ENCODE measurements at places on chromosomes 4 and X.

DNA sequence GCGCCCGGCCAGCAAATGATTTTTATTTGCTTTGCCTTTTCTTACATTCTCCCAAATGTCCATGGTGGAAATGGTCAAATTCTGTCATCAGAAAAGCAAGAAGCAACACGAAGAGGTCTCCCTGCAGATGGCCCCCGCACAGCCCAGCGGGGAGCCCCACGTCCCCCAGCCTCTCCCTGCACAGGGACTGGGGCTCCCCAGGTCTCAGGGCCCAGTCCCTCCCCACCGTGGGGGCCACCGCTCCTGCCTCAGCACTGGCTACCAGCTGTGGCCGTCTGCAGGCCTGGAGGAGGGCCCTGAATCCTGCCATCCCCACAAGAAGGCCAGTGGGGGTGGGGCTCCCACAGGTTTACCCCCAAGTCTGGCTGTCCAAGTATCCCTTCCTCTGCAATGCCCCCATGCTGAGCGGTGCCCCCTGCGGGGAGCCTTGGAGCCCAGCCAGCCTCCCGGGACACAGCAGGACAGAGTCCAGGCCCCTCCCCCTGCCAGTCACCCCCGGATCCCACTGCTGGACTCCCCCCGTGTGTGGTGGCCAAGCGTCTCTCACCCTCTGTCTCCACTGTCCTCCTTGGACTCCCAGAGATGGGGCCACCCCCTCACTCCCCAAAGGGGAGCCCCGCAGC lies 38.2 kb upstream of the ADRA2C start:
- no peak for DNase-seq

GRCh38 chr4:142044271-142044670 lies 407.9 kb downstream of the IL15 start:
- DNase-seq: no peak

DNA sequence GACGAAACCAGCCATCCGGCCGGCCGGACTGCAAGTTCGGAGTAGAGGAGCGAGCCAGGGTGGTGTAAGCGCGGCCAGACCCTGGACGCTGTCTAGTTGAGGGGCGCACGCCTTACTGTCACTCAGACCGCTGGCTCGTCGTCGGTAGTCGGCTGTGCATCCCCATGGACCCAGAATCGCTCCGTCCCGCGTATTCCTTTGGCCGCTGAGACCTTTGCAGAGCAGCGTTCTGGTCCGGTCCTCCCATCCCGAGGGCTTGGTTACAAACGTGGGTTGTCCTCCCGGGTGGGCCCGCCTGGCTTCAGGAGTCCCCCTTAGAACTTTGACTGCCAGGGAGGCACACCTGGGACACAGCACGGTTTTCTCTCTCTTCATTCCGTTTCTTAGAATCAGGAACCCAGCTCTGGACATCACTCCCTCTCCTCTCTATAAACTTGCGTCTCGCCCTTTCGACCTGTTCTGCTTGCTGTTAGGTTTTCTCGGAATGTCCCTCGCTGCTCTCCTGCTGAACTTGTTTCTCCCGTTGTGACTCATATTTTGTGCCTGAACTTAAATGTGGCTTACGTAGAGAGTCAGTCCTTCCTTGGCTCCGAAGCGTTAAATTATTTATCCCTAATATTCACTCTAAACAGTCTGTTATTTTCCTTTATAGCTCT lies 672 bp downstream of the PGM2 start:
- DNase-seq: no peak

DNA sequence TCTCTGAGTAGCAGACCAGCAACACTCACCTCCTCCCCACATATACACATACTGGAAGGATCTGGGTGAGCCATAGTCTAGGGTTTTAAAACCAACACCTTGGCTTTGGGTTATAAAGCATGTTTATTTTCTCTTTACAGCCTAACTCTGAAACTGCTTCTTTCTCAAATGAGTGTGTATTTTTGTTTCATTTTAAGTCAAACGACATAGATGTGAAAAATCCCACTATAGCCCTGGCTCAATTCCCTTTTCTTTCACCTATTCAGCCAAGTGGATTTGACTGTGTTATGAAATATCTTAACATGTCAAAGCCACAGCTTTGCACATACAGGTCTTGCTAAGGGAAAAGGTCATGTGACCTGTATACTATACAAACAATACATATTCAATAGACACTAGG lies 13.8 kb downstream of the NEXMIF start:
- DNase-seq: no peak

- DNase-seq: no peak
Measured at GRCh38 chr4:33296876-33297455, 2576.8 kb downstream of the PCDH7 start.

DNA sequence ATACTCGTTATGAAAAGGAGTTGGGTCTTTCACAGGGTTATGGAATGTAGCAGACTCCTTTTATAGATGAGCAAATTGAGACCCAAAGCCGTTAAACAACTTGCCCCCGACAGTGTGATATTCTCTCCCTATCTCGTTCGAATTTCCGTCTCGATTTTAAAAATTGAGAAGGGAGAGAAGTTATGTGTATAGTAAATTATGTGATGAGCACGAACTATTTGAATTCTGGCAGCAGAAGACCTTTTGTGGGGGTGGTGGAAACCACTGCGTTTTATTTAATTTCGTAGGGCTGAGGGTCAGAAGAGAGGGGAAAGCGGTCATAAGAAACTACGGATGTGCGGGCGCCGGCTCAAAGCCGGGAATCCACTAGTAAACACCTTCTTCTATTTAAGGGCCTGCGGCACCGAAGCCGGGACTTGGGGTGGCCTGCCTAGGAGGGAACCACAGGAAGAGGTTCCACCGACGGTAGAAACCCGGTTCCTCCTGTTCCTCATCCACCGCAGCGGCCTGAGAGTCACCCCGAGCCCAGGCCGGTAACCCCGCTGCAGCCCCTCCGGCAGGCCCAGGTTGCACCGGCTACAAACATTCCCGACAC lies 1.5 kb upstream of the DDX3X start:
- DNase-seq: no peak

DNA sequence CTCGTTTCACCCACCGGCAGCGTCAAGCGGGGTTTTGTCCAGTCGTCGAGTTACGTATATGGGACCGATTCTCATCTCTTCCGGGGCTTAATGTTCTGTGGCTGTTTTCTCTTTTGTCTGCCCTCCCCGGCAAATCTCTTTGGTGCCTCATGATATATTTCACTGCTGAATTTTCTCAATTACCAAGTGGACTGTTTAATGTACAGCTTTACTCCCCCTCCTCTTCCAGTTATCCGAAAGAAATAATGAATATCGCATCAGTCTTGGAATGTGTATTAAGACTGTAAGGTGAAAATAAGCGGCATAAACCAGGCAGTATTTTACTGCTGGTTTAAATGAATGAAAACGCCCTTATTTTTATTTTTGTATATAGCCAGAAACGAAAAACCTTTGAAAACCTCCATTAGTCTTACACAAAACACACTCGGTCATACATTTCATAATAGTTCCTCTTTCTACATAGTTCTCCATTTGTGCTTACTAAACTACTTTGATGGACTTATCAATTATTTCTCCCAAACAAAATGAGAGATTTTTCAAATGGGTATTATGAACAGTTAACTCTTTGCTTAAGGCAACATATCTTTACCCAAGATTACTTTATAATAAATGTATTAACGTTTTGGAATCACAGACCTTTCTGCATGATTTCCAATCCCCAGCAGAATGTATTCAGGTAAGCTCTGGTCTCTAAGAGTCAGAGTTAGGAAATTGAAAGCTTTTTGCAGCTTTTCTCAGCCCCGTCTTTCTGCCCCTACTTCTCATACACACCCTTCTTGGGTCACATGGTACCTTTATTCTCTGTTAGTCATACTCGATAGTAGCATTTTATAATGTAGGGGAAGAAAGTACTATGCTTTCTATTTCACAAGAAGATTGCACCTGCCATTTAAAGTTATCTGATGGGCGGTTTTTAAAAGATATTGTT lies 979 bp downstream of the RP2 start:
- no peak for DNase-seq

GRCh38 chr4:132614682-132615081 lies 534.4 kb upstream of the PCDH10 start:
- no peak for DNase-seq

GRCh38 chr4:76697129-76697803 lies 200.7 kb downstream of the SOWAHB start:
- no peak for DNase-seq

DNA sequence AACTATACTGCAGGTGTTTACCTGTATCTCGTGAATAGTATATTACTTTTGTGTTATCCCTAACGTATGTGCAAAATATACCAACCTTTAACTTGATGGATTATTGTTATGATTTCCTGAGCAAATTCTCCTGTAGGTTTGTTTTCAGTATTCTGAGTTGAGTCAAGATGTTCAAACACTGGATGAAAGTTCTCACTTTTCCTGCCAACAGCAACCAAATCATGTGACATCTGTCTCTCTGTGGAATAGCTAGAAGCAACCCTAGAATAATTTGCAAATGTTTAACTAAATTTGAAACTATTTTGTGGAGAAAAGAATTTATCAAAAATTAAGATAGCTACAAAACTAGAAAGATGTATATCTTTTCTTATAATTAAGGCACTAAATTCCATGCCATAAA lies 35.6 kb downstream of the BCLAF3 start:
- DNase-seq: no peak

- no peak for DNase-seq
Measured at GRCh38 chr4:147814376-147814775, 82.5 kb downstream of the ARHGAP10 start.

DNA sequence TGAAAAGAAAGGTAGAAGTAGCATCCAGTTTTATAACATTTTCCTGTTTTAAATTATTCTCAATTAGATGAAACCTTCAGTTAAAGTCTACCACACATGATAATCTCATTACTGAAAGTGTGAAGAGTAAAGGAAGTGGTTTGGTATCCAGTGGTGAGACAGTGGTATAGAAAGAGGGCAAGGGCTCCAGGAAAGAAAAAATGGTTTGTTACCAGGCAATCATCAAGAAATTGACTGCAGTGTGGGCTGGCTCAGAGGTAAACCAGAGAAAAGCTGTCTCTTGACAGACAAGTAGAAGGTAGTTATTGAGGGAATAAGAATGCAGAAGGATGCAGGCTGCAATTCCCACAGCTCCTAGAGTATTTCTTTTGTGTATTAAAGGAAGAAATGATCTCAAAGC lies 406.2 kb downstream of the TLL1 start:
- no peak for DNase-seq

- DNase-seq: no peak
Measured at GRCh38 chr4:176102414-176103063, 36.9 kb downstream of the WDR17 start.

GRCh38 chrX:121356850-121357171 lies 309.4 kb downstream of the GLUD2 start:
- no peak for DNase-seq

DNA sequence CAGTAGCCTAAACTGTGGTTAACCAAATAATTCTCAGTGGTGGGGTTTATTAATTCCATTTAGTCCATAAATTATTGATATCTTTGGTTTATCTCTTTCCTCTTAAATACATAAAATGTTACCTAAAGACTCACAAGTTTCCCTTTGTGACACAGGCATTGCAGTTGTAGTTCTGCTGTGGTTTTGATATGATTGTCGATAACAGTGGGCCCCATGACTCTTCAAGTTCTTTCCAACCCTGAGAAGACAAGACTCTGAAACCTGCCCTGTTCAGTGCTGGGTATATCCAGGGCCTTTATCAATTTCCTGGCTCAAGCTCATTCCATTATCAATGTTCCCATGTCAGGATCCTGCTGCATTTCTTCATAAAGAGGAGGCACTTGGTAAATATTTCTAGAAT lies 117.9 kb upstream of the TBC1D9 start:
- no peak for DNase-seq

- no peak for DNase-seq
Measured at GRCh38 chrX:30282527-30282926, 26.7 kb downstream of the NR0B1 start.

DNA sequence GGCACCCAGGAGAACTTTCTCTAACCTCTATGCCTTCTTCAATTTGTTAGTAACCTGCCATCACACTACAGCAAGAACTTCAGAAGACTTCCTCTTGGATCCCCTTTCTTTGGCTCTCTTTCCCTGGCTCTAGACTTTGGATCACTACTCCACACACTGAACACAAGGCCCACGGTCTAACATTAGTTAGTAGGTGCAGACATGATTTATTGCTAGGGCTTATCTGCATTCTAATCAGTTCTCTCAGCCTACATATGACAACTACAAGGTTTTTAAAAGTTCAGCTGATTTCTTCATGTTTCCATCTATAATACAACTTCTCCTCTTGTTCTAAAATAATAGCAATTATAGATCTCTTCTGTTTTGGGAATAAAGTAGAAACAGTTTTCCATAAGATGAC lies 209.1 kb upstream of the ANXA10 start:
- DNase-seq: no peak

DNA sequence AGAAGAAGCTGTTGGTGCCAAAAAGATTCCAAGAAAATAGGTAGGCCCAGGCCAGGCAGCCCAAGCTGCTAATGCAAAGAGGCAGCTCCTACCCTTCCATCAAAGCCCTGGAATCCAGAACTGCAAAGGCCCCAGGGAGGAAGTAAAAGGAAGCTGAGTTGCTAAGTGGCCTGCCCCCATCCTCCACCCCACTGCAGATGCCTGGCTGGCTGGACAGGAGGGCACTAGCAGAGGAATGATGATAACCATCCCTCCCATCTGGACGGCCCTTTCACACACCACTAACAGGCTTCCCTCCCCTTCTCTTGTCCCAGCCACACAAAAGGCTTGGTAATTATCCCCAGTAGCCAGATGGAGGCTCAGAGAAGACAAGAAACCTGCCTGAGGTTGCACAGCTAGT lies 32.4 kb upstream of the PJA1 start:
- no peak for DNase-seq

DNA sequence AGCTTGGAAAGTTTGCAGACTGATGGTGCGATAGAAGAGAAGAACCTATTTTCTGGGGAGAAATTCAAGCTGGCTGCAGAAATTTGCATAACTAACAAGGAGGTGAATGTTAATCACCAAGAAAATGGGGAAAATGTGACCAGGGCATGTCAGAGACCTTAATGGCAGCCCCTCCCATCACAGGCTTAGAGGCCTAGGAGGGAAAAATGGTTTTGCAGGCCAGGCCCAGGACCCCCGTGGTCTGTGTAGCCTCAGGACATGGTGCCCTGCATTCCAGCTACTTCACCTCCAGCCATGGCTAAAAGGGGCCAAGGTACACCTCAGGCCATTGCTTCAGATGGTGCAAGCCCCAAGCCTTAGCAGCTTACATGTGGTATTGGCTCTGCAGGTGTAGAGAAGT lies 207.1 kb upstream of the CXorf66 start:
- DNase-seq: no peak
